SK-MEL-5 (cell line): ENCODE measurements at places on chromosomes 2 and 18. TPM values are rescaled to one million over a fixed set of nuclear protein-coding genes. Genes with fewer than 3 reads are reported as not detected.

Gene C2orf66
- total RNA-seq, result not detected in 2 replicates

Gene SLC9A4
- total RNA-seq, result not detected in 2 replicates

Gene TMEM178A
- total RNA-seq, result 0.32 and 0.80 TPM in 2 replicates

Gene VRK2
- total RNA-seq, result 36.1 and 36.3 TPM in 2 replicates

Gene EDAR
- not detected in 2 replicates for total RNA-seq

Gene NDC80
- total RNA-seq, result 27.7 and 28.5 TPM in 2 replicates

Gene MYOM1
- total RNA-seq, result 0.26 and 0.72 TPM in 2 replicates

Gene NPPC
- 2.1 and 2.4 TPM in 2 replicates for total RNA-seq

Gene FBLN7
- not detected in 2 replicates for total RNA-seq

Gene AKAIN1
- not detected in 2 replicates for total RNA-seq

Gene LANCL1
- 32.7 and 35.2 TPM in 2 replicates for total RNA-seq
